A549 treated with ZK216348 at 1 μM for 4 hours (cell line): ENCODE measurements at places on chromosomes 11 and 22. TPM values are rescaled to one million over a fixed set of nuclear protein-coding genes. Genes with fewer than 3 reads are reported as not detected.

The SLC7A4 gene
- not detected in 5 replicates for total RNA-seq

The SEC14L6 gene
- not detected in 5 replicates for total RNA-seq

The FHIP1B gene
- 14.3 to 23.7 TPM (median 17.4 TPM) in 5 replicates for total RNA-seq

The MIAT gene
- total RNA-seq = 0.22 to 0.48 TPM (median 0.34 TPM) in 5 replicates

The OR4C6 gene
- not detected in 5 replicates for total RNA-seq

The C11orf52 gene
- total RNA-seq = not detected in 5 replicates

The SYT8 gene
- 0.41 to 0.51 TPM in 2 of 5 replicates, not detected in the others for total RNA-seq

The TEX12 gene
- not detected in 5 replicates for total RNA-seq

The MMP10 gene
- 0.70 to 1.5 TPM (median 0.94 TPM) in 5 replicates for total RNA-seq

The LMO2 gene
- 0.47 to 0.91 TPM (median 0.65 TPM) in 5 replicates for total RNA-seq

The CEP126 gene
- total RNA-seq = 2.8 to 3.8 TPM (median 3.4 TPM) in 5 replicates

The UBQLNL gene
- total RNA-seq = 0.09 TPM in 1 of 5 replicates, not detected in the others

The GAL3ST3 gene
- total RNA-seq = not detected in 5 replicates

The PARVA gene
- 21.9 to 26.5 TPM (median 25.4 TPM) in 5 replicates for total RNA-seq

The RASSF10 gene
- total RNA-seq = 1.6 to 4.3 TPM (median 3.4 TPM) in 5 replicates

The MAJIN gene
- total RNA-seq = not detected in 5 replicates

The TRIM49 gene
- total RNA-seq = not detected in 5 replicates

The PANX3 gene
- not detected in 5 replicates for total RNA-seq

The APOL3 gene
- total RNA-seq = 0.13 TPM in 1 of 5 replicates, not detected in the others

The PNPLA3 gene
- total RNA-seq = 0.52 to 1.7 TPM (median 1.3 TPM) in 5 replicates

The PIWIL4 gene
- 0.17 to 0.78 TPM (median 0.30 TPM) in 5 replicates for total RNA-seq

The BIK gene
- total RNA-seq = 0.81 to 2.1 TPM (median 1.2 TPM) in 5 replicates

The HIPK3 gene
- total RNA-seq = 11.2 to 19.9 TPM (median 14.8 TPM) in 5 replicates

The RFPL3 gene
- total RNA-seq = not detected in 5 replicates

The OR8D1 gene
- not detected in 5 replicates for total RNA-seq

The PLEKHB1 gene
- 0.48 to 1.4 TPM (median 1.1 TPM) in 5 replicates for total RNA-seq

The SCO2 gene
- total RNA-seq = 1.1 to 7.5 TPM (median 6.2 TPM) in 5 replicates

The LIF gene
- 18.2 to 40.8 TPM (median 35.2 TPM) in 5 replicates for total RNA-seq

The BEST1 gene
- total RNA-seq = 1.0 to 5.0 TPM (median 1.5 TPM) in 5 replicates

The YWHAH gene
- total RNA-seq = 132 to 165 TPM (median 155 TPM) in 5 replicates

The APLP2 gene
- 157 to 194 TPM (median 171 TPM) in 5 replicates for total RNA-seq

The CNTN5 gene
- total RNA-seq = not detected in 5 replicates

The H19 gene
- 6.6 to 16.7 TPM (median 12.0 TPM) in 5 replicates for total RNA-seq

The TIMP3 gene
- total RNA-seq = 1.3 to 3.0 TPM (median 1.6 TPM) in 5 replicates

The MPZL2 gene
- total RNA-seq = 0.08 to 0.24 TPM (median 0.20 TPM) in 3 of 5 replicates, not detected in the others

The PLXNB2 gene
- 62.3 to 128 TPM (median 115 TPM) in 5 replicates for total RNA-seq

The MIOX gene
- not detected in 5 replicates for total RNA-seq

The C22orf31 gene
- total RNA-seq = not detected in 5 replicates
